Peyer's patch (tissue), 4 donors: ENCODE measurements at places on chromosomes 2 and 18. TPM values are rescaled to one million over a fixed set of nuclear protein-coding genes. Genes with fewer than 3 reads are reported as not detected.

Gene ACADL
- total RNA-seq: 0.54 TPM

Gene CCDC85A
- 1.1 TPM for total RNA-seq

Gene PTPRM
- total RNA-seq: 99.3 TPM

Gene TUBA4B
- total RNA-seq: not detected

Gene GALNT3
- 32.2 TPM for total RNA-seq

Gene STPG4
- 1.7 TPM for total RNA-seq

Gene LIMS3
- total RNA-seq: 11.6 TPM

Gene DNAJC5G
- 4.3 TPM for total RNA-seq

Gene ASB18
- not detected for total RNA-seq

Gene GAD1
- total RNA-seq: not detected

Gene ELOA2
- not detected for total RNA-seq

Gene MROH2A
- 0.35 TPM for total RNA-seq

Gene BCS1L
- 22.2 TPM for total RNA-seq

Gene ESCO1
- 33.2 TPM for total RNA-seq
